CD4-positive, alpha-beta memory T cell (primary cell): ENCODE measurements at places on chromosomes 7 and 10. TPM values are rescaled to one million over a fixed set of nuclear protein-coding genes. Genes with fewer than 3 reads are reported as not detected.

Gene NEBL
- not detected for total RNA-seq

DNA sequence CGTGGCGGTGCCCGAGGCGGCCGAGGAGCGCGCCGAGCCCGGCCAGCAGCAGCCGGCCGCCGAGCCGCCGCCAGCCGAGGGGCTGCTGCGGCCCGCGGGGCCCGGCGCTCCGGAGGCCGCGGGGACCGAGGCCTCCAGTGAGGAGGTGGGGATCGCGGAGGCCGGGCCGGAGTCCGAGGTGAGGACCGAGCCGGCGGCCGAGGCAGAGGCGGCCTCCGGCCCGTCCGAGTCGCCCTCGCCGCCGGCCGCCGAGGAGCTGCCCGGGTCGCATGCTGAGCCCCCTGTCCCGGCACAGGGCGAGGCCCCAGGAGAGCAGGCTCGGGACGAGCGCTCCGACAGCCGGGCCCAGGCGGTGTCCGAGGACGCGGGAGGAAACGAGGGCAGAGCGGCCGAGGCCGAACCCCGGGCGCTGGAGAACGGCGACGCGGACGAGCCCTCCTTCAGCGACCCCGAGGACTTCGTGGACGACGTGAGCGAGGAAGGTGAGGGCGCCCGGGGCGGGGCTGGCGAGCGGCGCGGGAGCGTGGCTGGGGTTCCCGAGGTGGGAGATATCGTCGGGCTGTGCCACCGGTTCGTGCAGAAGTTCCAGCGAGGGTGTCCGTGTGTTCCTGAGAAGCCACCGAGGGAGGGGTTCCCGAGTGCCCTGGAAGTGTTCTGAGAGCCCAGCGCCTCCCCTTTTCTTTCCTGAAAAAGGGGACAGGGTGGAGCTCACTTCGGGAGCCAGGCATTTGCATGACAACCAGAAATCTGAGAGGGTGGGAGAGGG, 495 bp downstream of the EIF3B start:
- H3K4me3 ChIP-seq, result peak overlapping the region; percentile 90
- no peak for DNase-seq
- peaks cover 54% of the 10 kb centered on the region for H3K4me1 ChIP-seq
- peak overlapping the region; percentile 95 for H3K27ac ChIP-seq

DNA sequence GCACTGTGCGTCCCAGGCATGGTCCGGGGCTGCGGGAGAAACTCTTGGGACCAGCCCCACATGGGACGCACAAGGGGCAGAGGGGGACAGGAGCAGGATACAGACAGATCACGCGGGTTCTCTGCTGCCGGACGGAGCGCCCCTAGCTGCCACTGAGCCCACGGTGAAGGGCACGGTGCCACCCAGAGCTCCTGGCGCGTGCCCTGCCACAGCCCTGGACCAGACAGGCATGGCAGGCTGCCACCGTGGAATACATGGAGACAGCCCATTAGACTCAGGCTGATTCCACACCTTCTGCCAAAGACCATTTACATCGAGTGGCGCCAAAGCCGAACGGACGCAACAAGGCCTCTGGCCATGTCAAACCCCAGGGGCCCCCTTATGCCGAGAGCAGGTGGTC, 90.4 kb downstream of the MAD1L1 start:
- no peak overlapping the region for H3K27ac ChIP-seq
- H3K4me1 ChIP-seq, result peaks cover 8% of the 10 kb centered on the region
- no peaks in the 10 kb centered on the region for H3K27me3 ChIP-seq
- no peak overlapping the region for H3K4me3 ChIP-seq

DNA sequence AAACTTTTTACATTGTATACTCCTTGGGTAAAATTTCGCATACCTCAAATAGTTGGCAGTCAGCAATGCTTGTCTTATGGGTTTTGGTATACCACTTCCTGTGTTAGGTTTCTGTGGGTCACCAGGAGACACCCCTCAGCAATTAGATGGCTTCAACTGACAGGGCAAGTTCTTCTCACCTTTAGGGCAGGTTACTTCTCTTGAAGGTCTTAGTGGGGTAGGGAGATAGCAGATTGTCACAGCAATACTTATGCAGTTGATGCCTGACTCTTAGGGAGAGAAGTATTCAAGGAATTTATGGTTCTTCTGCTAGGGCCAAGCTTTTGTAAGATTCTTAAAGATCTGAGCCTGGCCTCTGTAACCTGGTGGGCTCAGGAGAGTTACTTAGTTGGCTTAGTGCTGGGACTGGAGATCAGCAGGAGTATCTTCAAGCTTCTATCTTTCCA, 42.9 kb downstream of the MKLN1 start:
- H3K27me3 ChIP-seq, result no peaks in the 10 kb centered on the region
- peak; percentile 37 for DNase-seq
- H3K27ac ChIP-seq, result no peak overlapping the region
- H3K36me3 ChIP-seq, result no peaks in the 10 kb centered on the region
- H3K4me1 ChIP-seq, result peaks cover 65% of the 10 kb centered on the region

DNA sequence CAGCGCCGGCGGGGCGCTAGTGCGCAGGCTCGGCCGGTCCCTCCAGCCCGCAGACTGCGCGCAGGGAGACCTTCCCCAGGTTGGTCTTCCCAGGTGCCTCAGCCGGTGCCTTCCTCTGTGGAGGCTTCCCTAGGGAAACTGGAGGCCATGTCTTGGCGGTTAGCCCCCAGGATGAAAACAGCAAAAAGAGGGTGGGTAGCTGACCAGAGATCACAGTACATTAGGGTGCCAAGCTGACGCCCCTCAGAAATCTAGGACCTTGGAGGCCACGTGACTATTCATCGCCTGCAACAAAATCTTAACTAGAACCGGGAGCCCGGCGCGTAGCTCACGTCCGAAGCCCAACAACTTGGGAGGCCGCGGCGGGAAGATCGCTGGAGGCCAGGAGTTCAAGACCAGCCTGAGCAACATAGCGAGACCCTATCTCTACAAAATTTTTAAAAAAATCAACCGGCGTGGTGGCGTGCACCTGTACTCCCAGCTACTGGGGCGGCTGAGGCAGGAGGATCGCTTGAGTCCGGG, 327 bp upstream of the FIS1 start:
- H3K4me3 ChIP-seq, result peak overlapping the region; percentile 100
- peak overlapping the region; percentile 85 for H3K27ac ChIP-seq
- no peak for DNase-seq

Gene RAB18
- total RNA-seq, result 88.5 TPM

Gene PTF1A
- not detected for total RNA-seq

GRCh38 chr7:154990964-154991540, 11.9 kb downstream of the PAXIP1 start:
- DNase-seq, result no peak
- peaks cover 4% of the 10 kb centered on the region for H3K36me3 ChIP-seq
- no peaks in the 10 kb centered on the region for H3K4me1 ChIP-seq
- H3K27me3 ChIP-seq, result no peaks in the 10 kb centered on the region

DNA sequence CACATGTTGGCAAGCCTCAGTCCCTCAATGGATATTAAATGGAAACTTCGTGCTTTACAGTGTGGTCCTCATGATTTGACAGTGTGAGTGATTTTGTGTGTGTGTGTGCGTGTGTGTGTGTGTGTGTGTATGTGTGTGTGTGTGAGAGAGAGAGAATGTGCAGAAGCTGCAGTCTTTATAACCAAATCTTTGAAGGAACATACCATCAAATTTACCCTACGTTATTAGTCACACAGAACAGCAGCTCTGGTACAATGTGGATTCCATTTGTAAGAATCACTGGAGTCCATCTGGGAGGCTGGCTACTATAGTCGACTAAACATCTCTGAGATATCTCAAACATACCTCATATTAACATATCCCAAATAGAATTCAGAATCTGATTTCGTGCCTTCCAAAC, 928.0 kb upstream of the POT1 start:
- no peaks in the 10 kb centered on the region for H3K27me3 ChIP-seq
- H3K27ac ChIP-seq, result no peak overlapping the region
- no peak overlapping the region for H3K4me3 ChIP-seq
- no peak for DNase-seq
- H3K36me3 ChIP-seq, result no peaks in the 10 kb centered on the region

DNA sequence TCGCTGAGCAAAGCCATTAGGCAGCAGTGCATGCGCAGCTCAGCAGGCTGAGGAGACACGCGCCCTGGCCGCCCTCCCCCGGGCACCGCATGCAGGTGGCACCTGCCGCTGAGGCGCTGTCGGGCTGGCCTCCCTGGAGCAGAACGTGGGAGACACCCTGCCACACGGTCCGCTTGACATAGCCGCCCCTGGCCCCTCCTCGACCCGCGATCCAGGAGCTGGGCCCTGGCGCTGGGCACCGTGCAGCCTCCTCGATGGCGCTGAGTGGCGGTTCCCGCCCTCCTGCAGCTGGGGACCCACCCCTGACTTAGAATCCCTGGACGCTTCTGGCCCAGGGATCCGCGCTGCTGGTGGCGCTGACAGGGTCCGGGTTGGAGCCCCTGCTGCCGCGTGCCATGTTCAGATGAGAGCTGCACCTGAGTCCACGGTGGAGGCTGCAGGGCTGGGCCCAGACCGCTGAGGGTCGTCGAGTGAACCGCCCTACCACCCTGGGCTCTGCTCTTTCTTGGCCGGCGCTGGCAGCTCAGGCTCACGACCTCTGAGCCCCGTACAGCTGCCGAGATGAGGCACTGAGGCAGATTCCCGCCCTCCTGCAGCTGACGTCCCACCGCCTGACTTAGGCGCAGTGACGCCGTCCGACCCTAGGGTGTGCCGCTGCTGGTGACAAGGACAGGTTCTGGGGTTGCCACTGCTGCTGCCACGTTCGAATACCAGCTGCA, 116.8 kb downstream of the OR13A1 start:
- H3K27ac ChIP-seq, result no peak overlapping the region
- no peaks in the 10 kb centered on the region for H3K4me1 ChIP-seq
- no peak overlapping the region for H3K4me3 ChIP-seq
- H3K36me3 ChIP-seq, result no peaks in the 10 kb centered on the region
- no peak for DNase-seq
- peaks cover 2% of the 10 kb centered on the region for H3K27me3 ChIP-seq

DNA sequence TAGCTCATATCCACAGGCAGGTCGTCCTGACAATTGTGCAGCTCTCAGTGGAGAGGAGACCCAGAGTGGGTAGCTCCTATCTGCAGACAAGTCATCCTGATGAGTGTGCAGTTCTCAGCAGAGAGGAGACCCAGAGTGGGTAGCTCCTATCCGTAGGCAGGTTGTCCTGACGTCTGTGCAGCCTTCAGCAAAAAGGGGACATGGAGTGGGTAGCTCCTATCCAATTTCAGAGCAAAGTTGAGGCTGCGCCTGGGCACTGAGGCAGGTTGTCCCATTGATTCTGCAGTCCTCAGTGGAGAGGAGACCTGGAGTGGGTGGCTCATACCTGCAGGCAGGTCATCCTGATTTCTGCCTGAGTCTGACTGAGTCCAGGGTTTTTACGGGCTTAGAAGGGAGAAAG, 111.8 kb downstream of the HPSE2 start:
- H3K27ac ChIP-seq, result no peak overlapping the region
- H3K4me3 ChIP-seq, result no peak overlapping the region
- no peaks in the 10 kb centered on the region for H3K4me1 ChIP-seq
- no peak for DNase-seq
- H3K36me3 ChIP-seq, result no peaks in the 10 kb centered on the region
